A673 (cell line): ENCODE measurements at places on chromosomes 13 and 19. TPM values are rescaled to one million over a fixed set of nuclear protein-coding genes. Genes with fewer than 3 reads are reported as not detected.

Gene PLIN4
- 1.0 and 1.3 TPM in 2 replicates for total RNA-seq

Gene B3GLCT
- total RNA-seq = 8.5 and 9.6 TPM in 2 replicates

Gene P2RY11
- 32.2 and 39.4 TPM in 2 replicates for total RNA-seq

- DNase-seq = no peak
Observed at GRCh38 chr13:65943024-65943423, 1287.1 kb downstream of the PCDH9 start.

DNA sequence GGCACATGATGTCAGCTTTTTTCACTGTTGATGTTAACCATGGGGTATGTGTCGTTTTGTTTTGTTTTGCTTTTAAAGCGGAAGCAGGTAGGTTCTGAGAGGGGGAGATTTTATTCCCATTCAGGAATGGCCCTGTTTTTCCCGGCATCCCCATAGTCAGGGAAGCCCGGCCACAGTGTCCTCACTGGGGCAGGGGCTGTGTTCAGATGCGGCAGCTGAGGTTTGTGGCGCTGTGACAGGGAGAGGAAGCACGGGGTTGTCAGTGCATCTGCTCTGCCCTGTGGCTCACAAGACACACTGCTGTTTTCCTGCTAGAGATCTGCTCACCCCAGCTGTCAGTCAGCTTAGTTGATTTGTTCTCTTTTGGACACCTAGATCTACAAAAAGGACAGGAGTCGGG is 27.6 kb downstream of the ANKRD27 start:
- DNase-seq = no peak

- no peak for DNase-seq
Observed at GRCh38 chr19:803099-803561, 5.9 kb downstream of the PTBP1 start.

- no peak for DNase-seq
Observed at GRCh38 chr13:80072231-80072630, 268.7 kb downstream of the SPRY2 start.

DNA sequence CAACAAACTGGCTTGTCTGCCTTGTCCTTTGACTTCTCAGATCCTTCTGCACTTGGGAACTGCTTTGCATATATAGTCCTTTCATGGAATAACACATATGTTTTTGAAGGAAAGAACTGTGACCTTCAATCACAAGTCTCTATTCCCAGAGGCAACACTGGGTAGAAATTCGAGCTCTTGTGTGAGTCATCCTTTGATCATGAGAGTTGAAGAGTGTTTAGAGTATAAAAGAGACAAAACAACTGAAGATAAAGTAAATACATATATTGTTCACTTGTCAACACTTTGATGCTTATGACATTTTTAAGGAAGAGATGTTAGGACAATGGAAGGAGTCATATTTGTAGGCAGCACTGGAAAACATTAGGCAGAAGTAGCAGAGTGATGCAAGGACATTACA is 5.2 kb upstream of the OR7A5 start:
- no peak for DNase-seq

DNA sequence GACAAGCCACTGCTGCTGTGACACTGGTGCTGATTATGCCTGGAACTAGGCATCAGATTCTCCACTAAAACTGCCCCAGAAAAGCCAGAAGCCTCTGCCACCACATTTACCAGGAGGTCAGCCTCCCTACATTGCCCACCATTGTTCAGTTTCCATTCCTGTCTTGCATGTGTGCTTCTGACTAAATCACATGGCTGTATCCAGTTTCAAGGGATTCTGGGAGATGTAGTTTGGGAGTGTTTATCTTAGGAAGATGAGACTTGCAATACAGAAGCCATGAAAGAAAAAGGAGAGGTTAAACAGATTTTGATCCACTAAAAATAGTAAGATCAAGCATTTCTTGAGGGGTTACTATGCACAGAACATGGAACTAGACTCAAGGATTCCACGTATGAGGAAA is 40.7 kb upstream of the SERPINE3 start:
- DNase-seq = peak; percentile 18

DNA sequence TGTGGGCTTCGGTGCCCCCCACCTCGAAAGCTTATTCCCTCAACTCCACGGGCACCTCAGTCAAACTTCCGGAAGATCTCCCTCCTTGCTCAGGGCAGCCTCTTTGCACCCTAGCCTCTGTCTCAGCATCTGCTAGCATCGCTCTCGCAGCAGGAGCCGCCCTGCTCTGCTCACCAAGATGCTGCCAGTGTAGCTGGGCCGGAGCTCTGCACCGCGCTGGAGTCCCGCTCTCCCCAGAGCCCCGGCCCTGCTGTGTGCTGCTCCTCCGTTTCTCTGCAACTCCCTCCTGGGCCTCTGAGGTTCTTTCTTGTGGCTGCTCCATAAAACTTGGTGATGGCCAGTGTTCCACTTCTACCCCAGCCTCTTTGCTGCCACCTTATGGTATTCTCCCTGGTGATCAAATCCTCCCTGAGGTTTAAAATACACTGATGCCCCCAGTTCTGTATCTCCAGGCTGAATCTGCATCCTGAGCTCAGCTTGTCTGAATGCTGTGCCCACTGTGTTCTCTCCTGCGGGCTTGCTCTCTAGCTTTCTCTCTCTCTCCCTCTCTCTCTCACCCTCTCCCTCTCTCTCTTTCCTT is 198.0 kb downstream of the UQCRFS1 start:
- DNase-seq = no peak

DNA sequence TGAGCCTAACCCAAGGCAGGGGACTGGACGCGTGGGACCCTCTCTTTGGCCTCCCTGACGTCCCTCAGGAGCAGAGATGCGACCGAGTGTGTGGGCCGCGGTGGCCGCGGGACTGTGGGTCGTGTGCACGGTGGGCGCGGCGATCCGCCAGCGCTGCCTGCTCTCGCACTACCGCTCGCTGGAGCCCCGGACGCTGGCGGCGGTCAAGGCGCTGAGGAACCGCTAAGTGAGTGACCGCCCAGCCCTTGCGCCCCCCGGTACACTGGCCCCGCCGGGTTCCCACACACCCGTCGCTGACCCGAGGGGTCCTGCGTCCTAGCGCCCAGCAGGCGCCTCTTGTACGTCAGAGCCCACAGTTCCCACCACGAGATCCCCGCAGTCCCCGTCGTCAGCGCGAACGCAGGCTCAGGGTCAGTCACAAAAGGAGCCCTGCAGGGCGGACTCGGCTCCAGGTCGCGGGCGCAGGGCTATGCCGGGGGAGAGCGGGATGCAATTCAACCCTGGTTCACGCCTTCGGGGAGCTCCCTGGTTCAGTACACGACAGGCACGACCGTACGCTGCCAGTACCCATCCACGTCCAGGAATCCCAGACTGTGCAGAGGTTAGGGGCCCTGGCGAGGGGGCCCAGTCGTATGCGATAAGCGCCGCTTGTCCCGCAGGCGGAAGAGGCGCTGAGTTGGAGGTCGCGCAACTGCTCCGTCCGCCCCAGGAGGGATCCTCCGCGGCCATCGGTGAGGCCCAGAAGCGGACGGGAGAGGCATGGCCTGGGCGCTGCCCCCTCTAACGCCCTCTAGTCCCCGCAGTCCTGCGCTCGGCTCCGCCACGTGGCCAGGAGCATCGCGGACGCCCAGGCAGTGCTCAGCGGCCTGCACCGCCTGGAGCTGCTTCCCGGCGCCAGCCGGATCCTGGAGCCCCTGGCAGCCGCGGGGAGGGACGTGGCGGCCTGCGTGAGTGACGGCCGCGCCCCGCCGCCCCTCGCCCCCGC is 3.6 kb upstream of the IFNL2 start:
- DNase-seq = no peak

DNA sequence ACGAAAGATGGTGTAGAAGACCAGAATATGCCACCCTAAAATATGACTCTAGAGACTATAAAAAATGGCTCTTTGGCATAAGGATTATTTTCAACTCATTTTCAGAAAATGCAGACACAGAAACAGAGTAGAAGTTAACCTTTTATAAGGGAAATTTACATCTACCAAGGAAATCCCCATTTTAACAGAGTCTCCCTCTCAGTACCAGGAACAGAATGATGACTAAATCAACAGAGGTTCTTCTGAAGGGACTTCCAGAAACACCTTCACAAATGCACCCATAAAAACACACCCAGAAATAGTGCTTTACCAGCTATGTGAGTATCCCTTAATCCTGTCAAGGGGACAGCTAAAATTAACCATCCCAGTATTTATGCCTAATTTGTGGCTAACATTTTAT is 29.1 kb downstream of the PLPP2 start:
- DNase-seq = no peak

DNA sequence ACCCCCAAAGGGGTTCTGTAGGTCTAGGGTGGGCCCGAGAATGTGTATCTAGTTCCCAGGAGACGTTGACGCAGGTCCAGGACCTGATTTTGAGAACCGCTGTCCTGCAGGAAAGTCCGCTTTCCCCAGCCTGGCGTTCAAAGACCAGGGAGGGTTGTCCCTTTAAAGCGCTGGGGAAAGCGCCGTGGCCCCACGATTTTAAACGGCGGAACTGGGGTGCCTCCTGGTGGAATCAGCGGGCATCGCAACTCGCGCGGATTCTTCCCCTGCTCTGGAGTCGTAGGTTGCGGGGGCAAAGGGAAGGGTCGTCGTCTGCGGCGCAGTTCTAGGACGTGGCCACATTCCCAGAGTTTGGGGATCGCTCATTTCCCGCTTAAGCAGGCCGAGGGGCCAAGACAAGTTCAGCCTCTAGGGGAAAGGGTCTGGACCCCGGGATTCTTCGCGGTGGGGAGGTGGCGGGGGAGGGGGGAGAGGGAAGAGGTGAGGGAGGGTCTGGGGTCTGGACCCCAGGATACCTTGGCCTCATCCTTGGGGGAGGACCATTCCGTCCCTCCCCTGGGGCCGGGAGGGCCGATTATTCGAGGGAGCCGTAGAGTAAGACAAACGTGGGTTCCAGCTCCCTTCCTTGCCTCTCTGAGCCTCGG is 7.7 kb downstream of the PNMA8B start:
- peak; percentile 83 for DNase-seq

GRCh38 chr13:41250993-41251392 is 12.4 kb downstream of the MTRF1 start:
- DNase-seq = no peak

GRCh38 chr19:49787746-49788145 is 20.9 kb downstream of the AP2A1 start:
- no peak for DNase-seq

- DNase-seq = no peak
Observed at GRCh38 chr13:94344126-94344818, 135.2 kb downstream of the DCT start.

DNA sequence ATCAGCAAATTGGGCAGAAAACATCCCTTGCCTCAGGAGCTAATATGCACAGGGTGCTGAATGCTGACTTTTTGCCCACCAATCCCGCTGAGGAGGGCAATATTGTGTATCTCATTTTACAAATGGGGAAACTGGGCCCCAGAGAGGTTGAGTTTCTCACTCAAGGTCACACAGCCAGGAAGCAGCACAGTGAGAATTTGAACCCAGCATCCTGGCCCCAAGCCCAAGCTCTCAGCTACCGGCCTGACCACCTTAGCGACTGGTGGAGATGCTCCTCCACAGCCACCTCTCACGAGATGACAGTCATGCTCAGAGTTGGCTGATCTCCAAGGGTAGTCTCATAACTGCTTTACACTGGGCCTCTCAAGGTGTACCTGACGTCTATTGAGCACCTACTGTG is 3.5 kb downstream of the FBXW9 start:
- no peak for DNase-seq

DNA sequence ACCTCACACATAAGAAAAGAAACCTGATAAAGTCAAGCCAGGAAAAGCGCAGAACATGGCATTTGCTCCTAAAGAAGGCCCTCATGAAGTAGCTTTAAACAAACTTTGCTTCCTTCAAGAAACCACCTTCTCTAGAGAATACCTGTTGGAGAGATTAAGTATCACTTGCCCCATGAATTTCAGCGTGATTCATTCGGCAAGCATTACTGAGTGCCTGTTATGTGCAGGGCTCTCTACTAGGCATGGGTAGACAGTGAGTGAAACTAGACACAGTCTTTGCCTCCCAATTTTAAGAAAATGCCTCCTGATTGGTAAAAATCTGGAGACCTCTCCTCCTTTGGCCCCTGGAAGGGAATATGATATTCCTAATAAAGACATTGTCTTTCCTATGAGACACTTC is 475.8 kb upstream of the NBEA start:
- DNase-seq = no peak
